ENCODE measurements at places on chromosomes 6 and 20.

DNA sequence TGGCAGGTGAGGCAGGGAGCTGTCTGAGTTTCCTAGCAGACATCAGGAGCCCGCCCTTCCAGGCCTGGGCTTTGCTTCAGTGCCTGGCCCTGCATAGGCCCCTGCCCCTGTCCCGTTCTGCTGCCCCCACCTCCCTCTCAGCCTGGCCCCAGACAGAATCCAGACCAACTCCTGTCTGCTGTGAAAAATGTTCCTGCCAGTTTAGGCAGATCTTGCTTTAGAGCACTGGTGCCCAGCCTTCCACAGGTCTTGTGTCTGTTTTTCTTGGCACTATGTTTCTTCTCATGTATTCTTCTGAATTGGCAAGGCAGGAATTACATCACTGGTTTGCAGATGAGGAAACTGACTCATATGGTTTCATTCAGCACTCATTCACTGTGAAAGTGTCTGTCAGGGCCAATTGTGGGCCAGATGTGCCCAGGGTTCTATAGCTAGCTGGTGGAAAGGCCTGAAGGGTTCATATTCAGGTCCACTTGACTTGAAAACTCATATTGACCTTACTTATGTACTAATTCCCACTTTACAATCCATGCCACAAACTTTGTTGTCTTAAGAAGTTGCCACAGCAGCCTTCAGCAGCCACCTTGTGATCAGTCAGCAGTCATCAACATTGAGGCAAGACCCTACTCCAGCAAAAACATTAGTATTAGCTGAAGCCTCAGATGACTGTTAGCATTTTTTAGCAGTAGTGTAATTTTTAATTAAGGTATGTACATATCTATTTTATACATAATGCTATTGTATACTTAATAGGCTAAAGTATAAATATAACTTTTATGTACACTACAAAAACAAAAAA lies 40.5 kb downstream of the HLA-F start:
- peak; percentile 62 for DNase-seq

- no peak for DNase-seq
Measured at GRCh38 chr6:16773362-16773761, 12.1 kb upstream of the ATXN1 start.

DNA sequence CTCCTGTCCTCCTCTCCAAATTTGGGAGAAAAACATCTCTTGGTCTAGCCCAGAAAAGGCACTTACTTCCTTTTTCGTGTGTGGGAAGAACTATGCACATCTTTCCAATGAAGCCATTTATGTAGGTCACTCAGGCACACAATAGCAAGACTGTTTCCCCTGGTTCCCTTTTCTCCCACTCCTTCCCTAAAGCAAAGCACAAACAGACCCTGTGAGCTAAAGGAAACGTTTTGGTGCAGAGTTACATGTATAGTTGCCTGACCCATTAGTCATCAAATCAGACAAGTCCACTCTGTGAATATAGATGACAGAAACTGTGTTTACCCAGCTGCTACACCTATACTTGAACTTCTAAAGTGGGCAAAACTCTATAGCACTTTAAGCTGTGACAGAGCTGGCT lies 474.6 kb downstream of the COL12A1 start:
- peak; percentile 59 for DNase-seq

DNA sequence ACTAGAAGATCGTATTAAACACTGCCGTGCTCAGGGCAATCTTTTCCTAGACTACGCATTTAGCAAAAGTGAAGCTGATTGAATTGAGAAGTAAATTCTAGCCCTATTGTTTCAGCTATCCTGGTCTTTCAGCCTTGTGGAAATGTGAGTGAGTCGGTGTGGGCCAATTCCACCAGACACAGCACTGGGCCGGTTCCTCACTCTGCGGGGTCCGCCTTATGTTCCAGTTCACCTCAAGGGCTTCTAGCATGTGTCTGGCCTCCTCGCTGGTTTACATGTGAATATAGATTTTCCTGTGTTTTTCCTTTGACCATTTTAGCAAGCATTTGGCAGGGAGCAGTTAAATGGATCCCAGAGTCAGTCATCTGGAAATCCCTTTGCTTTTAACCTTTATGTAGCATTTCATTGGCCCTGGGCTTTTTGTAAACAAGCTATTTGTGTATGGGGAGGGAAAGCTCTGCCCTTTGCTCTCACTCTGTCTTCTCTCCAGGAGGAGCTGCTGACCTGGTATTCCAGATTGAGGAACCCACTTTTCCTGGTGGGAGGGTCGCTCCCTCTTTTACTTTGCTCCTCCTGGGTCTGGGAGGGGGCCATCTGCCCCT lies 12.4 kb upstream of the GTSF1L start:
- no peak for DNase-seq

- DNase-seq = peak; percentile 98
Measured at GRCh38 chr6:28985462-28986164, 19.5 kb downstream of the ZNF311 start.

GRCh38 chr20:54112221-54112884 lies 42.0 kb upstream of the BCAS1 start:
- no peak for DNase-seq

- DNase-seq = peak; percentile 28
Measured at GRCh38 chr6:29647927-29648642, 8.8 kb upstream of the MOG start.
